ENCODE measurements at places on chromosomes 2 and 18.

DNA sequence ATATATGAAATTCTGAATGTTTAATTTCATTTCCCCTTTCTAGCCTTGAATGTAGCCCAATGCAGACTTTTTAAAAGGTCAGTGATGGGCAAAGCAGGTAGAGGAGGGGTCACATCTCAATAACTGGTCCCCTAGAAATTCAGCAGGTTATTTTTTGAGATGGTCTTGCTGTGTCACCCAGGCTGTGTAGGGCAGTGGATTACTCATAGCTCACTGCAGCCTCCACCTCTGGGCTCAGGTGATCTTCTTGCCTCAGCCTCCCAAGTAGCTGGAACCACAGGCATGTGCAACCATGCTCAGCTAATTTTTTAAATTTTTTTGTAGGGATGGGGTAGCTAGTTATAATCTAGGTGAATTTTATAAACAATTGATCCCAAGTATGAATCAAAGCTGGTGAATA is 8.8 kb downstream of the IAH1 start:
- DNase-seq, result no peak

GRCh38 chr2:239182981-239183791 is 217.6 kb downstream of the HDAC4 start:
- DNase-seq, result no peak

DNA sequence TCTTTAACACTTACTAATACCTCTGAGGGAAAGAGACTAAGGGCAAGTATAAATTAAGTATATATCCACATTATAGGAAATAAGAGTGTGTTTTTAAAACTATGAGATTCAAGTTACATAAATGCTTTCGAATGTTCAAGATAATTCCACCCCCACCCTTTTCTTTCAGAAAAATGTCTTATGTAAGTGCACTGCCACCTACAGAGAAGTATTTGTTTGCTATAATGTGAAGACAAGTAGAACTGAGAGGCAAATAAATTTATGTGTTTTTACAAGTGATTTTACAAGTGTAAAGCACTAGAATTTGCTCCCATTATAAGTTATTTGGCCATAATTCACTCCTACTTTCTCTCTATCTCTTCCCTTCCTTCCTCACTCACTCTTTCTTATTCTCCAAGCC is 99.9 kb upstream of the CRACDL start:
- no peak for DNase-seq

GRCh38 chr18:59696311-59697235 is 650 bp downstream of the CCBE1 start:
- peak; percentile 30 for DNase-seq

GRCh38 chr2:97742381-97742847 is 29.0 kb downstream of the ZAP70 start:
- no peak for DNase-seq

DNA sequence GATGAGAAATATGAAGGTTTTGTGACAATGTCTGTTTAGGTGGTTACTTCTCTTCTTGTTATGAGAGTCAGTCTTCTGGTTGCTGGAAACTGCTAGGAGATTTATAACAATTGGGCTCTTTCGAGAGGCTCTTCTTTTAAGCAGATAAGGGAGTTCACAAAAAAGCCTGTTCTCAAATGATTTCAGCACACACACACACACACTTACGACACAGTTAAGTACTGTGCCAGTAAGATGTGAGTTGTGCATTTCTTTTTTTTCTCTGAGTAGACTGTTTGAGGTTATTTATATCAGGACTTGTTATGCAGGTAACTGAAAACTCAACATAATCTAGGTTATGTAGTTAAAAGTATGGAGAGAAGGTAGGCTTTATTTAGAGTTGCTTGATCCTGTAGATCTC is 49.8 kb downstream of the MSH2 start:
- DNase-seq, result no peak

DNA sequence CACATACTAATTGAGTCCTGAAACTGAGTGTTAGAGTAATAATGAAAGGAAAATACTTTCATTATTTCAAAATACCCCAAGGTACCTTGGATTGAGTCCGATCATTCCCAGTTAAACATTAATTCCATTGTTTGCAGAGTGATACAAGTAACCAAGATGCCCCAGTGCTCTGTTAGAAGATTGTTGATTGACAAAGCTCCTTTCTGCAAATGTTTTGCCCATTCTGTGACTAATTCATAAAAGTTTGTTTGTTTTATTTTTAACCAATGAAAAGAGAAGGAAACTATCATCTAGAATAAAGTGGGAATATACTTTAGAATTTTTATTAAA is 124.0 kb downstream of the GULP1 start:
- DNase-seq, result no peak

GRCh38 chr18:59623456-59624368 is 73.5 kb downstream of the CCBE1 start:
- DNase-seq, result peak; percentile 70

GRCh38 chr2:96870626-96871255 is 861 bp upstream of the SEMA4C start:
- DNase-seq, result no peak

GRCh38 chr2:205706769-205707381 is 24.6 kb downstream of the NRP2 start:
- peak; percentile 78 for DNase-seq

DNA sequence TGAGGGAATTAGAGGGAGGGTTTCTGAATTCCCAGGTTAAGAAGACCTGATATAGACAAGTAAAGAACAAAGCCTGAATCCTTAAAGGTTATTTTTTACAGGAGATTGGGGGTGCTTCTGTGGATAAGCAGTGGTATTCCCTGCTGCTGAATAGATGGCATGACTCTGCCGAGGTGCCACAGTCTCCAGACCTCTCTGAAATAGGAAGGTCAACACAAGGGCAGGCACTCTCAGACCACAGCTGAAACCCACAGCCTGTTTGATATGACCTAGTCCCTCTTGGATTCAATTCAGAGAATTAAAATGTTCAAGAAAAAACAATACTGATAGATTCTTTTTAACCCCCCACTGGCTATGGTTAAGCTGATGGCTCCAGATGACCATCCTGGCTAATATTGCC is 259.3 kb downstream of the PTGR3 start:
- no peak for DNase-seq

- no peak for DNase-seq
These were observed 20.5 kb downstream of the GREB1 start for GRCh38 chr2:11554399-11554716.

DNA sequence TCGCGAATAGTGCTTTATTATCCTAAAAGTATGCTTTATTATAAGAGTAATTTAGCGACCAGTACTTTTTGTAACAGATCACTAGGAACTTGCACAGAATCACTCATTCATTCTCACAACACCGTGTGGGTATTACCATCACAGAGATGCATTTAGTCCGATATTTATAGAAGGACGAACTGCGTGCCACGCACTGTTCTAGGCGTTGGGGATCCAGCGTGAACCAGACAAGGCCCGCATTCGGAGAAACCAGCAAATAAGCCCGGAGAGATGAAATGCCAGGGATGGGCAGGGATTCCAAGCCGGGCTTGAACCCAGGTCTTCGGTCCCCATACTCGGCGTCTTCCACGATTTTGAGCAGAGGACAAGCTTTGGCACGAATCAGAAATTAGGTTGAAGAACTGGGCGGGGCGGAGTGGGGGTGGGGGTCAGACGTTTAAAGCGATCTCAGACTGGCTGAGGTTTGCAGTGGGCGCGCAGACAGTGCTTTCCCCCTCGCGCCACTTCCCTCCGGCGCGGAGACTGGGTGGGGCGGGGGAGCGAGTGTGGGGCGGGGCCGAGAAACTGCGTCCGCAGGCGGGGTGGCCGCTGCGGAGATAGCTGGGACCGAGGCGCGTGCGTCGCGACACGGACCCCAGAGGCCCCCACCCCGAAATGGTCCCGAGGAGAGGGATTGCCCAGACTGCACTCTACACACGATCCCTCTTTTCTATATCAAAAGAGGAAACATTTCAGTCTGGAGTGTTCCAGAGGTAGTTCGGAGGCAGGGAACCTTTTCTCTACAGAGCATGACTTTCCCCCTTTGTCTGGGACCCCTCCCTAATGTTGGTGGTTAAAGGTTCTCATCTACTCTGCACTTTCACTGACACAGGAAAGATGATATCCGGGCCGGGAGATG is 1.1 kb upstream of the CXCR4 start:
- no peak for DNase-seq

- DNase-seq, result no peak
These were observed 104.6 kb upstream of the RMDN2 start for GRCh38 chr2:37820471-37820986.

DNA sequence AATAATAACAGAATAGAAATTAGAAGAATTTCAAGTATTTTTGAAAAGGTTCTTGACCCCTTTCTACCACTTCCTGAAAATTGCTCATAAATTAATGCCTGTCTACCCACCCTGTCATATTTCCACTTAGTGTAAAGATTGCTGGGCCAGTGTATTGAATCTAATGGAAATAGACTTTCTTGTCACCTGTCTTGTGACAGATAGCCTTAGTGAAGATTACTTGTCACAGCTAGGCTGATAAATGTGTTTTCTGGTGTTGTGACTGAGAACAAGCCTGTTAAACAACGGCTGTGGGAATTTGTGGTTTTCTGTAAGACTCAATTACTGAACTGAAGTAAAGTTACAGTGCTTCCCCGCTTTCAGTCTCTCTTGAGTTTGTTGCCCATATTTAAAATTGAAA is 37.0 kb downstream of the PIK3C3 start:
- no peak for DNase-seq

GRCh38 chr18:62937065-62937464 is 221.7 kb downstream of the PHLPP1 start:
- peak; percentile 17 for DNase-seq

GRCh38 chr2:17621781-17622180 is 81.3 kb downstream of the VSNL1 start:
- DNase-seq, result peak; percentile 54

DNA sequence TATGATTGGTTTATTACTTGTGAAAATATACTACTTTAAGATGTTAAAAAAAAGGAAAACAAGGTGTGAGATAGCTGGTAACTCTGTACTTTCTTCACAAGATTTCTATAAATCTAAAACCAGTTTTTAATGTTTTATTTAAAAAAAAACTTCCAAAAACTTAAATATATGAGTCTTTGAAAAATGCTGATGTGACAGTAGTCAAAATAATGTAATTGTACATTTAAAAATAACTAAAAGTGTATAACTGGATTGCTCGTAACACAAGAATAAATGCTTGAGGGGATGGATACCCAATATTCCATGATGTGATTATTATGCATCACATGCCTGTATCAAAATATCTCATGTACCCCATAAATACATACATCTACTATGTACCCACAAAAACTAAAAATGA is 464.9 kb downstream of the NYAP2 start:
- DNase-seq, result no peak

GRCh38 chr2:240248721-240249422 is 108.4 kb upstream of the OTOS start:
- no peak for DNase-seq

GRCh38 chr2:26284132-26284531 is 39.4 kb downstream of the HADHB start:
- peak; percentile 48 for DNase-seq

DNA sequence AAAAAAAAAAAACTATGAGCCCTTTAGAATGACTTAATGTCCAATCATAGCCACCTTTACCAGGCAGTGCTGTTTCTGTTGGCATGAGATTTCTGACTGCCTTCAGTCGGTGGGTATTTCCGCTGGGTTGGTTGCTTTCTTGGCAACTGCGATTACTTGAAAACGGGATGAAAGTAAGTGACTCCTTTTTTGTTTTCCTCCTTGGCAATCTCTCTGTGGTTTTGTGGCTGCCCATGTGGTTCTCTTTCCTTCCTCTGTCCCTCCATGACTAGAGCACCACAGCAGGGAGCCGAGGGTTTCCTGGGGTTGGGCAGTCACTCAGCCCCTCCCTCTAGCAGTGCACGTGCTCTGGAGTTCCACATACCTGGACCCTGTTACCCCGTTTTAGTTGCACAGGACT is 112.1 kb downstream of the KLHL29 start:
- peak; percentile 60 for DNase-seq

DNA sequence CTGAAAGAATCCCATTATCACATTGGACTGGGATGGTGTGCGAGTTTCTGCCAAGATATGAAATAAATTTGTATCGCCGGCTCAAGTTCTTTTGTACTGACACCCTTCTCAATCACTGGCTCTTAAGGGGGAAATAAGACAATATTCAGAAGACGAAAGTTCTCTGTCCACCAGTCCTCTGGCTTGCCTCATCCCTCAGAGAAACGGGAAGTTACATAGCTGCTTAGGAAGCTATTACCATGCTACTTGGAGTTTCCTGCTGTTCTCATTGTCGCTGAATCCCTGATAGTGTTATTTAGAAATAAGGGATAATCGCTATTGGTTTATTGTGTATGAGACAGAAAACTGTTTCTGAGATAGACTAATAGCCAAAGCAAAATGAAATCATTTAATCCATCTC is 205.0 kb upstream of the ZNF521 start:
- DNase-seq, result no peak

- DNase-seq, result peak; percentile 22
These were observed 164.8 kb downstream of the PRKCE start for GRCh38 chr2:45816272-45816671.

DNA sequence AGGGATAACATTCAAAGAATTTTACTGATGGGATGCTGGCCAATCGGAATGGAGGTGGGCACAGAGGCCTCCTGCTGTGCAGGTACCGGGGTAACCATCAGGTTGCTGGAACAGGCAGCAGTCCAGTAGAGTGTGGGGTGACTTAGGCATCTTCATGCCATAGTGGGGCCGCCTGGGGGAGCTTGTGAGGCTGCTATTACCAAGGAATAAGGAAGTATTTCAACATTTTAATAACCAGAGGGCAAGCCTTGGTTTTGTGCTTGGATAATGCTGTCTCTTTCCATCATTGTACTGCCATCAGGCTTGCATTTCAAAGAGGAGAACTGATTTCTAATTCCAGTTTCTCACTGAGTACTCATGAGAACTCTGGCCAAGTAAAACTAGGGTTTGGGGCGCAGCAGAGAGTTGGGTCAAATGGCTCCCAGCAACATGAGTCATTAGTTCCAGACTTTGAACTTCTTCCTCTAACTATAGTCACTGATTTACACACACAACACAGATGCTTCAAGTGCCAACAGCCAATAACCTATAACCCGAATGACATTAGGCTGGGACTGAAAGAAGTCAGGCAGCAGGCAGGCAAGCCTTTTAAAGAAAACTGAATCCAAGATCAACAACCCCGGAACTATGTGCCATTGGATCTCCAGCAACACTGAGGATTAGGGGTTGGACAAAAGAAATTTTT is 56.1 kb upstream of the FHL2 start:
- peak; percentile 62 for DNase-seq

- DNase-seq, result no peak
These were observed 5.1 kb downstream of the SULT1C3 start for GRCh38 chr2:108244667-108245414.

GRCh38 chr18:58633874-58634273 is 5.0 kb upstream of the ALPK2 start:
- DNase-seq, result no peak
